ENCODE measurements at places on chromosomes 7 and 10.

DNA sequence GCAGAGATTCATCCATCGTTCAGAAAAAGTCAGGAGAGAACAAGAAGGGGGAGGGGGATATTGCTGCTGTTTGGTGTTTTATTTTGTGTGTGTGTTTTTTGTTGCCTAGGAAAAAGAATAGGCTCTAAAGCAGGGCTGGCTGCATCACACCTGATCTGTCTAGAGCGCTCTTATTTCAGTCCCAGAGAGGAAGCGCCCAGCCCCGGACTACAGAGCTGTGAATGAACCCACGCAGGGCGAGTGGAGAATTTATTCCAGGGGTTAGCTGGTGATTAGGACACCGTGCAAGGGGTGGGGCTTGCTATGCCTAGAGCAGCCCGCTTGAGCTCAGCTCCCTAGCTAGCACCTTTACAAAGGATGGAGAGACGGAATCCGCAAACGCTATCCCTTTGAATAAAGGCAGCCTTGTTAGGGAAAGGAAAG is 621 bp upstream of the FAM13C start:
- DNase-seq = peak; percentile 42

GRCh38 chr7:114160925-114161324 is 242.1 kb upstream of the PPP1R3A start:
- no peak for DNase-seq

DNA sequence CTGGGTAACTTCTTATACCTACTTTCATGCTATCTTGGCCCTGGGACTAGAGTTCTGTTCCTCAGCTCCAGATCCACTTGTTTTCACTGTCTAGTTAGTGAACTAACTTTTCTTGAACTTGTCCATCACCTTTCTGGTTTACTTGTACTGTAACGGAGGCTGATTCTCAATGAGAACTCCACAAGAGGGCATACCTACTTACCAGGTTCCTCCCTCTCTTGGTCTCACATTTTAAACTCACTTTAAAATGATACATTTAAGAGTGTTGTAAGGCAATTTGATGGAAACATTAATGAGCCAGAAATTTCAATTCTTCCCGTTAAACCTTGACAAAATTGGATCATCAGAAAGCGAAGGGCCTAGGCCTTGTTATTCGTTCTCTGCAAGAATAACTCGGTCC is 111.6 kb downstream of the MAGI2 start:
- no peak for DNase-seq

- DNase-seq = no peak
Measured at GRCh38 chr7:158353606-158354570, 233.7 kb downstream of the PTPRN2 start.

GRCh38 chr7:115198143-115198542 is 276.2 kb downstream of the MDFIC start:
- no peak for DNase-seq

- no peak for DNase-seq
Measured at GRCh38 chr10:93248583-93249227, 175.0 kb downstream of the CYP26A1 start.

GRCh38 chr7:39265641-39266591 is 288.2 kb downstream of the POU6F2 start:
- no peak for DNase-seq

DNA sequence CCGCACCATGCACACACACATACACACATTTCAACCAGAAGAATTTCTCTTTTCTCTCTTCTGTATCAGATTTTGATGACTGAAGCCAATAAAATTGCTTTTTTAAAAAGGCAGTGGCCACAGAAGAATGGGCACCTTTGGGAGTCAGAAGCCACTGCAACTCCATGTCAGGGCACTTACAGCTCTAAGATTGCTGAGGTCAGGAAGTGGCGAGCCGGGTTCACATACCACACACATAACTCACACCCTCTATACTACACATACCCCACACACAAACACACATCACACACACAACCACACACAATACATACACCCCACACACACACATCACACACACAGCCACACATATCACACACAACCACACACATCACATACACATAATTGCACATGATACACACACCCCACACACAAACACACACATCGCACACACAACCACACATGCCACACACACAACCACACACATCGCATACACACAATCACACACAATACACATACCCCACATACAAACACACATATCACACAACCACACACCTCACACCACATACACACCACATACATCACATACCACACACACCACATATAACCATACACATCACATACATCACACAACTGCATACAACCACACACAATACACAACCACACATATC is 31.2 kb downstream of the GPRIN2 start:
- DNase-seq = peak; percentile 82

DNA sequence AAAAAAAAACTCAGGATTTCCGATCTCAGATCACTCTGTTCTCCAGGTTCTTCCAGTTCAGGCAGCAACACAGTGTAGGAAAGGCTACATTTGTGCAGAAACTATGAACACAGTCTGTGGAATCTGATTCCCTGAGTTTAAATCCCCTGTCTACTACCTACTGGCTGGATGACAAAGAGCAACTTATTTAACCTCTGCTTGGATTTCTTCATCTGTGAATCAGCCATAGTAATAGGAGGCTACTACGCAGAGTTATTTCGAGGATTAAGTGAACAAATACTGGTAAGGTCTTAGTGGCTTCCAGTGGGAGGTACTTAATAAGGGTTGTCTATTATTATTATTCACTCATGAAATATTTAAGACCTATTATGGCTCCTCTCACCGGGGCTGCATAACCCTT is 44.3 kb upstream of the PDCD4 start:
- DNase-seq = peak; percentile 64

- DNase-seq = no peak
Measured at GRCh38 chr7:124843336-124843735, 77.7 kb upstream of the GPR37 start.

- DNase-seq = no peak
Measured at GRCh38 chr10:59234194-59234593, 57.8 kb downstream of the PHYHIPL start.

DNA sequence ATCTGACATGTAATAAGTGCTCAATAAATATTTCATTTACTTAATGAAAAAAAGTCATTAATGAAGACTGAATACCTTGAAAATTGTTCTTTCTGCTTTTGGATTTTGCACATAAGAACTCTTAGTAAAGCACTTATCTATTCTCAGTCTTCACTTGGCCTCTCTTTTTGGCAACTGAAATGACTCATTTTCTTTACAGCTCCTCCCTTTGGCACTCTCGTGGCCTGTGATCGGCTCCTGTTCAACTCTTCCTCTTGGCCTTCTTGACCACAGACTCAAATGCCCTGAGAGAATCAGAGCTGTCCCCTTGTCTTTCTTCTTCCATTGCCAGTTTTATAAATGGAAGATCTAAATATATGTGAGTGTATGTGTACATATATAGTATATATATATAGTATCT is 54.2 kb downstream of the FOXP2 start:
- no peak for DNase-seq

- peak; percentile 90 for DNase-seq
Measured at GRCh38 chr10:121695731-121696464, 97.7 kb upstream of the FGFR2 start.

DNA sequence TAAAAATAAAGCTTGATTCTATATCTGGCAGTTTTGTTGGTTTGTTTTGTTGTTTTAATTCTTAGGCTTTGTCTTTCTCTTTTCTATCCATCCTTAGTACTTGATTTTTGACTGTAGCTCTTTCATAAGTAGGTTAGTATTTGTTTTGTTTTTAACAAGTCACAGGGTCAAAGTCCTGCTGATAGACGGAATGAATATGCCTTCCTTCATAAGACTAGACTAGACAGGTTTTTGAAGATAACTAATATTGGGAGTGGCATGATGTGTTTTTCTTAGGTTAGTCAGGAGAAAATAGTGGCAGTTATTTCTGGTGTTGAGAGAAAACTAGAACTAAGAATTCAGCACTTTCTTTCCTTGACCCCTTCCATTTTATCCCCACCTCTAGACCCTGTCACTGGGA is 50.4 kb downstream of the CASD1 start:
- peak; percentile 30 for DNase-seq

GRCh38 chr10:28111712-28112111 is 112.8 kb upstream of the ODAD2 start:
- DNase-seq = peak; percentile 27

- no peak for DNase-seq
Measured at GRCh38 chr7:105773030-105773460, 103.4 kb downstream of the ATXN7L1 start.

- no peak for DNase-seq
Measured at GRCh38 chr7:86931439-86931838, 128.0 kb downstream of the ELAPOR2 start.

- DNase-seq = no peak
Measured at GRCh38 chr10:95626500-95626899, 30.0 kb downstream of the ALDH18A1 start.

- DNase-seq = no peak
Measured at GRCh38 chr7:17632384-17632783, 307.9 kb downstream of the SNX13 start.

GRCh38 chr7:16061011-16061410 is 360.3 kb downstream of the CRPPA start:
- DNase-seq = no peak

DNA sequence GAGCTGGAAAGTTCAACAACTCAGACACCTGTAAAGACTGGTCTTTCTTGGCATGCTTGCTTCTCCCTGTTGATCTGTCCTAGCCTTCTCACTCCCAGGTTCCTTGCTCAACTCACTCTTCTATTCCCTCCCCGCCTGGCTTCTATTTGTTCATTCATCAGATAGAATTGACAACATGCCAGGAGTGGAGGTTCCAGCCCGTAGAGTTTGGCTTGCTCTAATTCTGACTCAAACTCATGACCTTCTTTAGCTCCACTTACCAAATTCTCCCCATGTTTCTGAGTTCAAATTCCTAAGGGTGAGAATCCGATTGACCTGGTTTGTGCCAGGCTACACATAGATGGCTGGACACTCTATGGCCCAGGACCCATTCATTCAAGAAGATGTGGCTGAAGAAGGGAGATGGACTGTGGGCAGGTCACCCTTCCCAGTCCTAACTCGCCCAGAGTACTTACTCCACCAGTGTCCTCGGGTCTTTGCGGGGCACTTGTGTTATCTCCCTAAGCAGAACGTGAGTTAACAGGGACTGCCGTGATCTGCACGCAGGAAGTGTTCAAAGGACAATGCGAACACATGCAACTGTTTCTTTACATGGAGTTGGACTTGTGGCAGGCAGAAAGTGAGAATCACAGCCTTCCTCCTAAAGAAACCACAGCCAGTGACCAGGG is 4.0 kb upstream of the TMEM236 start:
- no peak for DNase-seq

DNA sequence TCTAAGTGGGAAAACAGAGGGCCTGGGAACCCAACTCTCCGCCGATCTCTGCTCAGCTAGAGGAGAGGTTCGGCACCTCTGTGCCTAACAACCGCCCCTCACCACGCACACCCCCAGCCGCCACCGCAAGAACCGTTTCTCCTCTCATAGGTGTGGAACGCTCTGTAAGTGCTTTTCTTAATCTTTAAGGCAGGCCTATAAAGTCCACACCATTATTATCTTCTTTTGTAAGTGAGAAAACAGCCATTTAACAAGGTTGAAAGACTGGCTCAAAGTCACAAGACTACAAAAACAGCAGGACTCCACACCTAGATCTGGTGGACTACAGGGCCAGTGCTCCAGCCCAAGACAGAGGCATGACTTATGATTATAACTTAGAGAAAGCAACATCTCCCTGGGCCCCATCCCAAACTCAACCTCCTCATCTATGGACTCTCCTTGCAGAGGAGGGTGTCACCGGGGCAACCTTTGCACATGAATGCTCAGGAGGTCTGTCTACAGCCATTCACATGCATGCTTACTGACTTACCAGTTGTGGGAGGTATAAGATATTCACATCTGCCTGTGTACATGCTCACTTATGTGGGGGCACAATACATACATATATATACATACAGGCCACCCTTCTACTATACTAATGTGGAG is 7.9 kb upstream of the NKX2-3 start:
- DNase-seq = no peak

DNA sequence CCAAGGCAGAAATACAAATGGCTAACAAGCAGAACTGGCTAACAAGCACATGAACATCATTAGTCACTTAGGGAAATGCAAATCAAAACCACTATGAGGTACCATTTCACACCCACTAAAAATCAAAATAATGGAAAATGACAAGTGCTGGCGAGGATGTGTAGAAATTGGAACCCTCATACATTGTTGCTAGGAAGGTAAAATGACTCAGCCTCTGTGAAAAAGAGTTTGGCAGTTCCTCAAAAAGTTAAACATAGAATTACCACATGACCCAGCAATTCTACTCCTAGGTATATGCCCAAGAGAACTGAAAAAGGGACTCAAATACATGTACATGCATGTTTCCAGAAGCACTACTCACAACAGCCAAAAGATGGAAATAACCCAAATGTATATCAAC is 52.8 kb upstream of the ANAPC16 start:
- DNase-seq = peak; percentile 91

DNA sequence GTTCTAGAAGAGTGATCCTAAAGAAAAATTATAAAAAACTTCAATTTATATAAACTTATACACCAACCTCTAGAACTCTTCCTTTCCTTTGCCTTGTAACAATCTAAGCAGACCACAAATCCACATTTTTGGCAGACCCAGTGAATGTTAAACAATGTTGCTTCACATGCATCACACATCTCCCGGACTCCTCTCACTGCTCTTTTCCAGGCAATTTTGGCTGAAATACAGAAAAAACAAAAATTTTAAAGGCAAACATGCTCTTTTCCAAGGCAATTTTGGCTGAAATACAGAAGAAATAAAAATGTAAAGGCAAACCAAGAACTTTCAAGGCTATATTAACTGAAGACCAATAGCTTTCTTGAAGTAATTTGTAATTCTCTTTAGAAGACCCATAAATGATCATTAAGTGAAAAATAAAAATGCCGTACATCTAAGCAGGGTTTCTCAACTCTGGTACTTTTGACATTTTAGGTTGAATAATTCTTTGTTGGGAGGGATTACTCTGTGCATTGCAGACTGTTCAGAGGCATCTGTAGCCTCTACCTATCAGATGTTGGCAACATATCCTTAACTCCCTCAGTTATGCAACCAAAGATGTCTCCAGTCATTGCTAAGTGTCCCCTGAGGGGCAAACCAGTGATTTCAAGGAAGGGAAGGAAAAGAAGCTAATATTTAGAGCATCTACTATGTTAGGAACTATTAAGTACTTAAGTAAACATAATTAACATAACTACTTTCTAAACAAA is 64.4 kb downstream of the NRBF2 start:
- no peak for DNase-seq

DNA sequence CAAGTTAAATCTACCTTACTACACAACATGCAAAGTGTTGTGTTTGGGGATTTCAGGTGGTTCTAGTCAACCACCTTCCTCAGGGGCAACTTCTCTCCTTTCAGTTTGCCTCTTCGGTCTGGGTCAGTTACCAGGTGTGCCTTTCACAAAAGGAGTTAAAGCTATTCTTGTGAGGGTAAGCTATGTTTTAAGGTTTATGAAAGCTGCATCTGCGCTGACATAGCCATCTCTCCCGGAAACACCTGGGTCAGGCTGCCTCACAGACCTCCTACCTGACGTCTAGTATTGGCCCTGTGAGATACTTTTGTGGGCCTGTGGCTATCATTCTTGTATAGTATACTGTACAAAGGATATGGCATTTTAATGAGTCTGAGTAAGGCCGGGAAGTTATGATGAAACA is 67.7 kb upstream of the ITGA8 start:
- no peak for DNase-seq
